CD4-positive, alpha-beta T cell treated with Interleukin-2 at 100 ng/mL for 4 hours (primary cell): ENCODE measurements at places on chromosomes 6 and 20.

- DNase-seq: no peak
Measured at GRCh38 chr6:53532061-53532797, 12.7 kb downstream of the GCLC start.

- DNase-seq: no peak
Measured at GRCh38 chr6:141105481-141105880, 1027.2 kb upstream of the GJE1 start.

GRCh38 chr6:137845460-137845859, 21.6 kb upstream of the TNFAIP3 start:
- DNase-seq: no peak

DNA sequence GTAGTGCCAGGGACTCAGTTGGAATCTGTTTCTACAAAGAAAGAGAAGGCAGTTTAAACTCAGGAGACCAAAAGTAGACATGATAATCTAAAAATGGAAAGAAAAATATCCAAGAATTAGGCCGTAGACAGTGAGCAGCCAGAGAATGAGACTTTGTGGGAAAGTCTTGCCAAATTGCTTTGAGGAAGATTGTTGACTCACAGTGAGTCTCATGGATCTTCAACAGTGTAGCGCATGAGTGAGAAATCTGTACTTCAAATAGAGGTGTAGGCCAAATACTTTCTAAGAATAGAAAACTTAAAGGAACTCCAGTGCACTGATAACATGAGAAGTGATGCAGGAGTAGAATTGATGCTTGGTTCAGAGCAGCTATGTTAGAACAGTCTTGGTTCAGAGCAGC, 284.5 kb downstream of the HTR1B start:
- DNase-seq: no peak

DNA sequence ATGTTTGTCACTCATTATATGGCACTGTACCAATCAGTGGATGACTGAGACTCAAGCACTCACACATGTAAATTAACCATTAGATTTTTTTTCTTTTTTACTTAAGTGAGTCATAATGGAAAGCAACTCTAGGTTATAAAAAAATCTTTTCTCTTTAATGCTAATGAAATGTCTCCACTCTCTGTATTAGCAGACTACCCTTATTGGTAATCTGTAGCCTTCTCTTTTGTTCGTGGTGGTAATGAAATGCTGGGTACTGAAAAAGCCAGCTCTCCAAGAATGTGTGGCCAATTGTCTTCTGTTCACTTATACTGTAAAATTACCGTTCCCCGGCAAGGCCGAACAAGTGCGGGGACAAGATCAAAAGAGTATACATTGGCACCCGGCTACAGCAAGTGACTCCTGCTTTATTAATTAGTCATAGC, 69.0 kb downstream of the AFG1L start:
- DNase-seq: no peak

DNA sequence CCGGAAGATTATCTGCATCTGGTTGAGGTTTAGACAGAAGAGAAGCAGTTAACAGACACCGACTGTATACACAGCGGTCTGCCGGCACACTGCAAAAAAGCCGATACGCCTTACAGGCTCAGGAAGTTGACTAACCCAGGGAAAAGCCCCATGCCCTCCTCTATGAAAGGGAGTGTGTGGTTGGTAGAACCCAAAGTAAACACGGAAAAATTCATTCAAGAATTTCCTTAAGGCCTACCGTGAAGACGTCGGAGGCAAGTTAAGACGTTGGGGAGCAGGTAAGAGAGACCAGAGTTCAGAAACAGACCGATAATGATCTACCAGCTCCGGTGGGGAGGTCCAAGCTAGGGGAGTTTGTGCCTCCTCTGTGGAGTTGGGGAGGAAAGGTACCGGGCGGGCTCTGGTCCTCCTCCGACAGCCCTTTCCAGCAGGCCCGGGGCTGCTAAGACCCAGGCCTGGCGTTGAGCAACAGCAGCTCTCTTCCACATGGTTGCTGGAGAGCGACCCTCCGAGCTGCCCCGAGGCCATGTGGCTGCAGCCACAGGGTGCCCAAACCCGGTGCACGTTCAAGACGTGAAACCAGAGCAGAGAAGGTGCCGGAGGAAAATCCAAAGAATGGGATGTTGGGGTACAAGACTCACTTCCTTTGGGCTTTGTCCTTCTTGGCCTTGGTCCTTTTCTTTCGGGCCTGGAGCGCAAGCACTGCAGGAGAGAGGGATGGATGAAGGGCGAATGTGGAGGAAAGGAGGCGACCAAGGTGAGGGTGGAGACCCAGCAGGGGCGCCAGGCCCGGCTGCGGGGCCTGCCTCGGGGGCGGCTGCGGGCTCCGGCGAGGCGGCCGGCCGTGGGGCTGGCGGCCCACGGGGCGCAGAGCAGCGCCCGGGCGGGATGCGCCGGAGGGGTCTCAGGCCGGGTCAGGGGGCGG, 809 bp downstream of the SRPK1 start:
- peak; percentile 72 for DNase-seq

GRCh38 chr6:110841266-110841665, 26.0 kb upstream of the CDK19 start:
- DNase-seq: no peak

- DNase-seq: no peak
Measured at GRCh38 chr20:22350624-22351023, 233.7 kb downstream of the FOXA2 start.

GRCh38 chr6:130105996-130106704, 87.8 kb downstream of the L3MBTL3 start:
- no peak for DNase-seq

DNA sequence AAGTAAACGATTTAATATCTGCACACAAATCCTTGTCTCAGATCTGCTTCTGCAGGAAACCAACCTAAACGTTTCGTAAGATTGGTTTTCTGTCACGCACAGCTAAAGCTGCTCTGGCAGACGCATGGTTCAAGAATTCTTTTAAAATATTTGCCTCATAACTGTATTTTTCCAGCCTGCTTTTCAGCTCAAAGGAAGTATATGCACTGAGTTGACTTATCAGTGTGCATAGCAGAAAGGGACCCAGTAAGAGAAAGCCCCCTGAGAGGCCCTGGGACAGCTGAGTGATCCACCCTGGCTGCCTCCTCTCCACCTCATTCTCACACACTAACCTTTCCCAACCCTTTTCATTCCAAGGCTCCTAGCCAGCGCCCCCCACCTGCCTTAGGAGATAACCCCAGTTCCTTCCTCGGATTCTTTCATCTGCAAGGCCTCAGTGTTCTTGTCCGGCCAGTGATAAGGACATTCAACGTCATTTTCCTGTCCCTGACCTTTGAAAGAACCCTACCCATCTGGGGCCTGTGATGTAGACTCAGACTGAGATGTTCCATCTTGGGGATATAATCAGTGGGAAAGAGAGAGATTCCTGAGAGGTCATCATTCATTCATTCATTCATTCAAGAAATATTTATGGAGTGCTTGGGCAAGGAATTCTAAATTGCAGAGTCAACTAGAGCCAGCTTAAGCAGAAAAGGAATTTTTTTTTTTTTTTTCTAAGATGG, 22.4 kb upstream of the SLC9A8 start:
- no peak for DNase-seq

DNA sequence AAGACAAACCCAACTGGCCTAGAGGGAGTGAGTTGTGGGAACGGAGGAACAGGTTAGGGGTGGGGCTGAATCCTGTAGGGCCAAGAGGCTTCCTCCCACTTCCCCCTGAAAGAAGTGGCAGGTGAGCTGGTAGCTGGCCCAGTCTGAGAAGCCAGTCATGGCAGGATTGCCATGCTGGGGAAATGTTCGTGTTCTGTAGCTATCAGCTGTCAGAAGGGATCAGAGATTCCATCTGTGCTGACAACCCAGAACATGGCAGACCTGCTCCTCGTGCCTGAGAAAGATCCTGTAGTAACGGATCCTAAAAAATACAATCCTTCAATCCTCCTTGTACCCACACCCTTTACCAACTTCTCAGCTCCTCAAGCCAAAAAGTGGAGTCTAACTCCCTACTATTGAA, 43.0 kb downstream of the BANF2 start:
- DNase-seq: no peak

DNA sequence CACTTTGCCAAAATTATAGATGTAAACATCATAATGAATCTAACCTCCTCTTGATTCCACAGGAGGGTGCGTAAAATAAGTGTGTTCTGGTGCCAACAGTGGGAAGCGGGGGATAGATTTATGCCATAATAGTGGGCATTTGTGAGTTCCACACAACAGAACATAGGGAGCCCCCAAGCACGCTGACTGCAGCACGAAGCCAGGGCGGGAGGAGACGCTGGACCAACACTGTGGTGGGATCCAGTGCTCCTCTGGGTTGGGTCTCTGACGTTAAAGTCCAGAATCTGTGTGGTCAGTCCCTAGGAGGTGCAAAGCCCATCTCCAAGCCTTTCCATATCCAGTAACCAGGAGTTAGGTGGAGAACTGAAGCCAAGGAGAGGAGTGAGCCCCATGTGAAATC, 1.8 kb upstream of the TTLL2 start:
- no peak for DNase-seq

DNA sequence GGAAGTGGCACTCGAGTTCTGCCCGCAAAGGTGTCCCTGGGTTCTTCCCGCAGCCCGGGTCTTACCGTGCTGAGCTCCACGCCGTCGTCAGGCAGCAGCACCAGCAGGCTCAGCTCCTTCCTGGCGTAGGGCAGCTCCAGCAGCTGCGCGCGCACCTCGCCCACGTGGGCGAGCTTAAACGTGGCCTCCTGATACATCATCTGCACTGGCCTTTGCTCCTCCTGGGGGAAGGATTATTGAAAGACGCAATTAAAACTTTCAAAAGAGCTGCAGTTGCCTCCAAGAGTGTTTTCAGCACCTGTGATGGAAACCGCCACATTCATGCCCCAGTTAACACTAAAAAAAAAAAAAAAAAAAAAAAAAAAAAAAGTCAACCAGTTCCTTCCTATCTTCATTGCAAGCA, 11.3 kb downstream of the SERPINB9 start:
- peak; percentile 79 for DNase-seq

- no peak for DNase-seq
Measured at GRCh38 chr20:61773926-61774587, 291.6 kb downstream of the TAF4 start.

- DNase-seq: no peak
Measured at GRCh38 chr6:102458990-102459389, 1065.5 kb downstream of the GRIK2 start.

DNA sequence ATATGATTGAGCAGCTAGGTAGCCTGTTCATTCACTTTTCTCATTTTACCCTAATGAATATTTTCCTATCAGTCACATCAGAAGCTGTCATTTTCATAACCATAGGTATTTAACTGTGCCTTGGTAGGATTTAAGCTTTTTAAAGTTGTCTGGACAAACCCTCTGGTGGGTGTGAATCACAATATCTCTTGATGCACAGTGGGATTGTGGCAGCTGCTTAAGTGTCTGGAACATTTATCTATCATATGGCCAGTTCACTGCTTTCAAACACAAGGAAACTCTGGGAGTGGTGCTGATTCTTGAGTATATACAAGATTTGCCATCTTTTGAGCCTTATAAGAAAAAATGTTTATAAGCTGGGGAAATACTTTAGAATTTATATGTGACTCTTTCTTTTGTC, 87.0 kb upstream of the SUPT3H start:
- no peak for DNase-seq

DNA sequence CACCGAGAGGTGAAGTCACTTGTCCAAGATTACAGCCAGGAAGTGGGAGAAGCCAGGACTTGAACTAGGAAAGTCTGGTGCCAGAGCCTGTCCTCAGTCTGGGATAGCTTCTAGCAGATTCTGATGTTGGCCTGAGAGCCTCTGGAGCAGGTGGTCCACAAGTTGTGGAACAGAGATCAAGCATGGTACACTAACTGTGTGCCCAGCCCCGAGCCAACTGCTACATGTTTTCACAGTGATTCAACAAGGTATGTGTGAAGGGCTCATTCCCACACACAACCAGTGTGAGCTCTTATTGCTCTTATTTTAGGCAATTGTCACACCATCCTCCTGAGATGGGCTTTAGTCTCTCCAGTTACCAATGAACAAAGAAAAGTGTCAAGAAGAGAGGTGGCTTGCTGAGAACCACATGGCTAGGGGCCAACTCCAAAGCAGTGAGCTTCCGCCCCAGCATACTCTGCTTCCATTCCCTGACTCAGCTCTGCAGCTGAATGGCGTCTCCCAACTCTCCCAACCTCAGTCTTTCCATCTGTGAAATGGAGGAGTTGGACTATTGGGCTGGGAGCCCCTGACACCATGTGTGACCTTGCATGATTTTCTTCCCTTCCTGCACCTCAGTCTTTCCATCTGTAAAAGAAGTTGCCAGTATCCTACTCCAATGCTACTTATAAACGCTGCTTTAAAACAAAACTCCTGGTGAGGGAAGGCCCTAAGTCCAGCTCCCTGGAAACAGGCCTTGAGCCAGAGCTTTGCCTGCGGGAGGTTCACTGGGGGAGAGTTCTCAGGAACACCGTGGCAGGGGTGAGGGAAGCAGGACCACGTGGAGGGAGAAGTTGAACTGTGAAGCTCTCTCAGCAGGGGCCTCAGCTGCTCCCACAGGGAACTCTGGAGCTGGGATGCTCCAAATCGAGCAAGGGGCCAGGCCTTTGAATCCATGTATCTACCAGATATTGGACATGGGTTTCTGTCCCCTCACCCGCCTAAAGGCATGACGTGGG, 40.9 kb downstream of the CDH22 start:
- no peak for DNase-seq

DNA sequence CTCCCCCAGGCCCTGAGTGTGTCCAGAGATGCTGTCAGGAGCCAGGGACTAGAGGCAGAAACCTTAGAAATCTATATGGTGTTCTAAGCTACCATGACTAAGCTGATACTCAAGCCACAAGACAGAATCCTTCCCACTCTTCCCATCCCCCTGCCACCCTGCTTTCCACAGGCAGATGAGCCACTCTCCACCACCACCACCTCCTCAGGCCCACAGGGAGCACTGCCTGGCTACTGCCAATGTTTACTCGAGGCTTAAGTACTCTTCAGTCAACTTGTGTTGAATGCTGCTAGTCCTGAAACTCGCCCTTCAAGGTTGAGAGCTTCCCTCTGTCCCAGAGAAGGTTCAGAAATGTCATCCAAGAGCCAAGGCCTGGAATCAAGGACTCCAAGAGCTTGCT, 56.2 kb downstream of the CENPW start:
- DNase-seq: no peak

DNA sequence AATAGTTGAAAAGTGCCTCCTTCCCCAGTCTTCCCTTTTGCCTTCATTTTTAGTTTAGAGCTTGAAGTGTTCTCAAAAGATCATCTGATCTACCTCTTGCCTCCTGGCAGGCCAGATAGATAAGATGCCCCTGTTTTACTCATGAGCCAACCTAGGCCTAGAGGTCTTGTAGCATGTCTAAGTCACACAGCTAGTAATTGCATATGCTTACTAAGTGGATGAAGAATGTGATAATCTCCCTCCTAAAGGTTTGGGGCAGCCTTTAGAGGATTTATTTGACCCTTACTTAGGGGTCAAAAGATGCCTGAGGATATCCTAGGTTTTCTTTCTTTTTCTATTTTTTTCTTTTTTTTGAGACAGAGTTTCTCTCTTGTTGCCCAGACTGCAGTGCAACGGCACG, 2.1 kb downstream of the C6orf141 start:
- no peak for DNase-seq
